ENCODE measurements at places on chromosomes 16 and 17.

DNA sequence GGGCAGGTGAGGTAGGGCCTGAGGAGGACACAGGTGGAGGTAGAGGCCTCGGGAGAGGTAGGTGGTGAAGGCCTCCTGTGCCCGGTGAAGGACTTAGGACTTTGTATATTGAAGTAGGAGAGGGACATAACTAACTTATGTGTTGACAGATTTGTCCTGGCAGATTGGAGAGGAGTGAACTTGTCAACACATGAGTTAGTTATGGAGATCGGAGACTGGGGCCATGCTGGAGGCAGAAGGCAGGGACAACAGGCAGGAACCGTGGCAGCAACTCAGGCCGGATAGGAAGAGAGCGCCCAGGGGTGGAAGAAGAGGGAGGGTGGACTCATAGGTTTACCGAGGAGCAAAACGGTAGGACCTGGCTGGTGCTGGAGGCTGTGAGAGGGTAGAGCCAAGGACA lies 18.4 kb downstream of the GLP2R start:
- no peak for DNase-seq

GRCh38 chr16:20612551-20613480 lies 36.6 kb upstream of the ACSM2B start:
- DNase-seq: no peak

DNA sequence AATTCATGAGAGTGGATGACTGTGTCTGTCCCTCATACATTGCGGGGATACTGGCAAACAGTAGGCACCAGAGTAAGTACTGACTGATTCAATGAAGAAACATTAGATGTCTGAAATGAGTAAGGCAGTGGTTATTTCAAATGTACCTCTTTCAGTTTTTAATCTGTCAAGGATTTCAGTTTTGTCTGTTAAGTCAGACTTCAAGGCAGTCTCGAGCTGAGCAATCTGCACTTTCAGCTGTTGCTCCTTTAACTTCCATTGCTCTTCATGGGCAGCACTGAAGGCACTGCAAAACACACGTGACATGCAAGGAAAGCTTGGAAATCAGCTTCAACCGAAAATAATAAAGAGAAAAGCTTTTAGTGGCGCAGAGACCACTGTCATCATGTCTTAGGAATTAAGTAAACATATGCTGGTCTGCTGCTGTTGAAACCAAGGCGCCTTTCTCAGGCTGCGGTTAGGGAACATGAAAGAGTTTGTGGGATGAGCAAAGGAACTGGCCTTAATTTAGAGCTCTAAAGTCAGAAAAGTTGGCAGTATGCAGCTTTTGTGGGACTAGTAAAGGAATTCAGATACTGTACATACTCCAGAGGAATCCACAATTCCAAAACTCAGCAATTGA lies 38.8 kb downstream of the RPGRIP1L start:
- DNase-seq: no peak

GRCh38 chr16:31868691-31869167 lies 4.9 kb upstream of the ZNF267 start:
- peak; percentile 74 for DNase-seq

- DNase-seq: no peak
Measured at GRCh38 chr17:66480243-66480642, 177.8 kb downstream of the PRKCA start.

- no peak for DNase-seq
Measured at GRCh38 chr16:30974348-30974747, 10.7 kb upstream of the HSD3B7 start.

DNA sequence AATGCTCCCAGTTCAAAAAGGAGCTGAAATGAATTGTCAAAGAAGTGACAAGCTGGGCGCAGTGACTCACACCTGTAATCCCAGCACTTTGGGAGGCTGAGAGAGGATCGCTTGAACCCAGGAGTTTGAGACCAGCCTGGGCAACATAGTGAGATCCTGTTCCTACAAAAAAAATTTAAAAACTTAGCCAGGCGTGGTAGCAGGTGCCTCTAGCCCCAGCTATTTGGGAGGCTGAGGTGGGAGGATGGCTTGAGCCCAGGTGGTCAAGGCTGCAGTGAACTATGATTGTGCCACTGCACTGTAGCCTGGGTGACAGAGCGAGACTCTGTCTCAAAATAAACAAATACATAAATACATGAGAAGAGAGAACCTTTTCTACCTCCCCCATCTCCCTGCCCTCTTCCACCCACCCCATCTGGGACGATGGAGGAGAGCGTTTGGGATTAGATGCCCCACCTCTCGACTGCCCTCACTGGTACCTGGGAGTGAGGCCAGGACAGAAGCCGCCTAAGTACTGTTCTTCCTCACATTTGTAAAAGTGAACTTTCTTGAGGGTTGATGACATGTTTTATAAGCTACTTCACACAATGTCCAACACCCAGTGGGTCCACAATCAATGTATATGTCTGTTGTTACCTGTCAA lies 2.4 kb downstream of the IL4R start:
- no peak for DNase-seq

DNA sequence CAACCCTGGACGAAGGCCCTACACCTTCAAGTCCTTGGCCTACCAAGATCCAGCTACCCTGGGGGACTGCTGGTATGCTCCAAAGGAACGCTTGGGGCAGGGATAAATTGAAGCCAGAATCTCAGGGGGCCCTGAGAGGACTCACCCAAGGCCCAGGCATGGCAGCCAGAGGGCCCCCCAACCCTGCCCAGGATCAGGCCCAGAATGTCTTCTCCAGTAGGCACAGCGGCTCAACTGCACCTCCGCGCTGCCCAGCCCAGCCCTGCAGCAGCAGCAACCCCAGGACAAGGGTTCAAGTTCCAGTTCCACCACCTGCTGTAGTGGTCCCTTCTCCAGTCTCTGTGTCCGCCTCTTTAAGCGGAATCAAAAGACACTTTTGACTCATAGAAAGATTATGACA lies 2.2 kb downstream of the TFAP4 start:
- DNase-seq: no peak

DNA sequence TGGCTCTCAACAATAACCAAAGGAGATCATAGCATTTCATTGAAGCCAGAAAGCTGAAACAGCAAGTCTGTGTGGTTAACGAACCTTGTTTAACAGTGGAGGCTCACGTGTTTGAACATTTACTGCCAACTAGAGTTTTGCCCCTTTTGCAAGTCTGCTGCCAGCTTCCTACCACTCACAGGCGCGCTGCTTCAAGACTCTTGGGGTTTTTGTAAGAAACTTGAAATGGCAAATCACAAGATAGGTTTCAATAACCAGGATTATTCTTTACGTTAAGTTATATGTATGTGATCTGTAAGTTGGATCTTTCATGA lies 1.2 kb downstream of the SNTB2 start:
- no peak for DNase-seq

DNA sequence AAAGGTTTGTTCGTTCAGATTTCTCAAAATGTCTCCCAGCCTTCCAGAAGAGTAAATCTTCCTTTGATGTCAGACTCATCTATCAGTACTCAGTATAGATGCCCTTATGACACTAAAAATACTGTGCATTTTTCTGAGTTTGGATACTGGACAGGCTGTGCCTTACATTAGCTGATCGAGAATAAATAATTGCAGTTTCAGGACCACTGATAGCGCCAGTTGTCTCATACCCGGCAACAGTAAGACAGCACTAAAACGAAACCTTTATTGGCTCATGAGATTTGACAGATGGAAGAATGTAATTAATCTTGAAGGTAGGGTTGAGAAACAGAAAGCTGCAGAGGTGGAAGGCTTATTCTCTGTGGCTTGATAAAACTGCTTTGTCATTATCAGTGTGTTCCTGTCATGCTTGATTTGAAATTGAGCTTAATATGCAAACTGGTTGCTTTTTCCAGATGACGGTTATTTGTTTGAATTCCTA lies 1.2 kb downstream of the ATP6V0A1 start:
- no peak for DNase-seq

DNA sequence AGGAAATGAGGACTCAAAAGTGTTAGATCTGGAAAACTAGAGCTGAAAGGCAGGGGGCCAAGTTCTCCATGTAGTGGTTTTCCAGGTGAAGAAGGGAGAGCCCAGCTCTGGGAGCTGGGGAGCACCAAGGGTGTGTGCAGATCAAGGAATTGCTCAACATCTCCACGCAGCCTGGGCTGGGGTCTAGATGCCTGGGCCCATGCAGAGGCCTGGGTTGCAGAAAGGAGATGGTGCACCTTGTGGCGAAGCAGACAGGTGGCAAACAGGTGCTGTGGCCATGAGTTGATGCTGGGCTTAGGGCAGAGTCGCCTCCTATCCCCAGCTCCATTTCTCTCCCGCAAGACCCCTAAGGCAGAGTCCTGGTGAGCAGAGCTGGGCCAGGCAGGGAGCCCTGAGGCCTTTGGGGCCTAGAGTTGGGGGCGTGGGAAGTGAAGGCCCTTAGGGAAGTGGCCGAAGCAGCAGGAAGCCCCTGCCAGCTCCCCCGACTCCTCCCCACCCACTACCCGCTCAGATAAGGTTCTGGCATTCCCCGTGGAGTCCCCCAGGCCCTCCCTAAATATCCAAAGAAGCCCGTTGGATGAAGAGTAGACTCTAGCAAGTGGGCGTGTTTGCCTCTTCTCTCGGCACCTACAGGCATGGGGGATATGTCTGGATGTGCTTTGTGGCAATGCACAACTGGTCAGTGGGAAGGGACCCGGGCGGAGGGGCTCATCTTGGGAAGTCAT lies 777 bp downstream of the FOXN1 start:
- DNase-seq: no peak

DNA sequence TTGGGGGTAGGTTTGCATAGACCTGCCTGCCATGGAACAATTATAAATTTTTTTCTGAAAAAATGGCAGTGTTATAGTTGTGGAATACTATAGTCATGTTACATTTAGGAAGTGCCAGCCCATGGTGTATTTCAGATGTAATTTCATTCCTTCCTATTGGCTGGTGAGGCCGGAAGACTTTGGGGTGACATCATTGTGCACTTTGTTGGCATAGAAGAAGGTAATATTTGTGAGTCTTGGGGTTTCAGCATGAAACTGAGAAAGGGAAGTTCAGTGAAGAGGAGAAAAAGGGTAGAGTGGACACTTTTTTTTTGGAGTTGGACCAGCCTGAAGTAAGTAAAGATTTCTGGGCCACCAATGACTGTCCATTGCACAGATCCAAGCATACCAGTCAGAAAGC lies 16.0 kb upstream of the HEATR6 start:
- DNase-seq: no peak

GRCh38 chr16:67238806-67239470 lies 8.3 kb downstream of the FHOD1 start:
- DNase-seq: no peak

DNA sequence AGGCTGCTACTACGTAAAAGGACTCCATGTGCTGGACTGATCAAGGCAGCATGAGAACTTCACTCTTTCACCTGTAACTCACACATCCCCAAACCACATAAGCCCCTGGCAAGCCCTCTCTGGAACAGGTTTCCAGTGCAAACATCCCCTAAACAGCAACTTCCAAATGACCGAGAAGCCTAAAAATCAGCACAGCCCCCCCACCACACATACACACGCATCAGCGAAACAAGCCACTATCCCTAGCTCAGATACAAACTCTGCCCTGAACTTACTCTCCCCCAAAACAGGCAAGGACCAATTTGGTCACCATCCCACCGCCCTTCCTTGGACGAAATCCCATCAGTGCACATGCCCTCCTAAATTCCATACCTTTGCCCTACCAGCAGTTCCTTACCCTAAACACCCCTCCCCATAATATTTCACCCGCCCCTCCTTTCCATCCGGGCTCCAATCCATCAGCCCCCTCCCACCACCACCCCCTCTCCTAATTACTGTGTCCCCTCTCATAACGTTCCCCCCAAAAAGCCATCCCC lies 735 bp downstream of the LSM12 start:
- peak; percentile 20 for DNase-seq

- DNase-seq: no peak
Measured at GRCh38 chr17:78315355-78316114, 44.3 kb downstream of the SOCS3 start.

GRCh38 chr16:73793260-73793659 lies 503.4 kb upstream of the PSMD7 start:
- no peak for DNase-seq

DNA sequence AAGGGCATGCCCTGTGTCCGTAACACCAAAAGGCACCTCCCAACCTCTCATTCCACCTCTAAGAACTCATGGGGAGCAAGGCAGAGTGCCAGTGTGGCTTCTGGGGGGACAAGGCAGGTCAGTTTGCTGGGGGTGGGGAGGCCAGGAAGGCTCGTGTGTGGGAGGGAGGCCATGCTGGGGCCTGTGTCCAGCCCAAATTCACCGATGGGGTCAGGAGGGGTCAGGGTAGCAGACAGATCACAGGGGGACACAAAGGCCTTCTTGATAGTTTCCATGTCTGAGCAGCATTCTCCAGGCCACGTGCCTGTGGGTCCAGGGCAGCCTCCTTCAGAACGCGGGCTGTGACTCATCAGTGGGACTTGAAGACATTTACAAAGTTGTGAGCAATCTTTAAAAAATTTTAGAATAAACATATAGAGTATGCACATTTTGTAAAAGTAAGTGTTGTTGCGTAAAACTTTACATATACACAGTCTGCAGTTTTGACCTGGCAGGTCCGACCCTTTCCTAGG lies 20.9 kb downstream of the SPACA3 start:
- DNase-seq: no peak

DNA sequence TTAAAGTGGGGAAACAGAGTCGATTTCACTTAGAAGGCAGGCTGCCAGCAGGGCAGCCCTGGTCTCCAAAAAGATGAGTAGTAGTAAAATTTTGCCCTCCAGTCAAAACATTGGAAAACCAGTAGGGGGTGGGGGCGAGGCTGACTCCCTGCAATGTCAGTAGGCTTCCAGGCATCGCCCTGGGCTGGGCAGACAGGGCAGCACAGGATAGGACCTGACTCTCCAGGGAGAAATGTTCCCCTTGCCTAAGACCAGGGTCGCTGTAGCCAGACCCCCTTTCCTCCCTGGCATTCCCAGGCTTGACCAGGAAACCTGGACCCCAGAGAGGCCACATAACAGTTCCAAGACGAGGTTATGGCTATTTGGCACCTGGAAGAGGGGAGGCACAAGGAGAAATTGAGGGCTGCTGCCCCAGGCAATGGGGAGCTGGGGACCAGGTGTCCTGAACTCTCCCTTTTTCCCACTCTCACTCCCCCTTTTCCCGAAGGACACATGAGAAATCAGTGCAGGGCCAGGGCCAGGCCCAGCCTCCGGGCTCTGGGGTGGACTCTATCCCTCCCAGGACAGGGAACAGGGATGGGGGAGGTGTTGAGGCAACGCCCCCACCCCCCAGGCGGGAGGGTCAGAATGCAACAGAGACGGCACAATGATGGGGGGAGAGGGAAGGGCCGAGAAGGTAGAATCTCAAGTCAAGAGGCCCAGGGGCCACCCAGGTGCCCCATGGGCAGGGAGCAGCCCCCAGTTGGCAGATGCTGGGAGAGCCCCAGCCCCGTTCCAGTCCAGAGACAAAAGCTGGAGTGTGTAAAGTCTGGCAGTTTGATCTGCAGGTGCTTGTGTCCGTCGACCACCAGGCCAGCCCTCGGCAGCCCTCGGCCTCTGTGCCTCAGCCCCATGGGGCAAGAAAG lies 4.5 kb upstream of the SAMD14 start:
- no peak for DNase-seq

Data from naive thymus-derived CD4-positive, alpha-beta T cell (primary cell).